ENCODE measurements at places on chromosomes 5 and 9.

DNA sequence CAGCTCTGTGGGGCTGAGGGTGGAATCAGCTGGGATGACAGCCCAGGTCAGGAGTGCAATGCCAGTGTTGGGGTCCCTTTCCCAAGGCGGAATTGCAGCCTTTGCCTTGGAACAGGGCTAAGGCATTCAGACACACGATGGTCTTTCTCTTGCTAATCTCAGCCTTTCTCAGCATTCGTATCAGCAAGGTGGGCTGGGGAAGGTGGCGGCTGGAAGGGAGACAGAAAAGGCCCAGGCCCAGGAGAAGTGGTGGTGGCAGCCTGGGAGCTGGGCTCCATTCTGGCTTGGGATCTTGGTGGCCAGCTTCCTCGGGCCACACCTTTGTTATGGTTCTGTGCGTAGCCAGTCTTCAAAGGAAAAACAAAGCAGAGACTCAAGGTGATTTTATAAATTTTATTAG is 1.1 kb upstream of the ARHGEF28 start:
- DNase-seq = no peak

GRCh38 chr5:176733406-176734262 is 76.7 kb upstream of the UNC5A start:
- DNase-seq = no peak

- DNase-seq = no peak
Observed at GRCh38 chr5:147554261-147554817, 44.5 kb upstream of the DPYSL3 start.

GRCh38 chr5:41087461-41087860 is 16.3 kb upstream of the MROH2B start:
- DNase-seq = no peak

Measured in stimulated activated CD8-positive, alpha-beta memory T cell treated with anti-CD3 and anti-CD28 coated beads, Interleukin-7, amount 100 ng/mL, for 1 hour (primary cell).